ENCODE measurements at places on chromosomes 7 and 10. TPM values are rescaled to one million over a fixed set of nuclear protein-coding genes. Genes with fewer than 3 reads are reported as not detected.

Gene ANKRD30A
- not detected for total RNA-seq

Gene HECTD2
- 6.0 TPM for total RNA-seq

Gene ASAH2
- 2.2 TPM for total RNA-seq

Gene AKAP9
- 35.5 TPM for total RNA-seq

Gene CYP26A1
- total RNA-seq, result not detected

Gene PPP1R17
- total RNA-seq, result not detected

Gene SUN3
- not detected for total RNA-seq

Gene SCIN
- not detected for total RNA-seq

Gene ZNF488
- total RNA-seq, result 0.23 TPM

Gene KAZALD1
- 0.60 TPM for total RNA-seq

Gene CTAGE8
- 1.8 TPM for total RNA-seq

Gene ELN
- total RNA-seq, result not detected

Gene TRPV5
- total RNA-seq, result not detected

Gene SPRN
- not detected for total RNA-seq

Gene GLCCI1
- total RNA-seq, result 16.7 TPM

Gene PON3
- total RNA-seq, result 0.45 TPM

Gene UFSP1
- total RNA-seq, result 0.77 TPM

Gene OR6B1
- not detected for total RNA-seq

Gene GBX1
- total RNA-seq, result not detected

Gene KIAA1549
- 1.2 TPM for total RNA-seq

Gene FAM25A
- total RNA-seq, result not detected

Gene SPDYE8
- not detected for total RNA-seq

Gene VWC2
- not detected for total RNA-seq

Gene NPFFR1
- not detected for total RNA-seq

Gene ZNRF2
- 12.6 TPM for total RNA-seq

Gene ANK3
- total RNA-seq, result 53.7 TPM

Gene PPIF
- 144 TPM for total RNA-seq

Gene TBC1D12
- 0.82 TPM for total RNA-seq

Gene TMEM196
- not detected for total RNA-seq

Gene TMEM139
- total RNA-seq, result 1.3 TPM

Gene SH2D4B
- 0.14 TPM for total RNA-seq

Gene GNGT1
- total RNA-seq, result not detected

Gene DHX32
- 10.7 TPM for total RNA-seq

Gene PRKCQ
- total RNA-seq, result 48.4 TPM

Gene GRM8
- total RNA-seq, result not detected

Data from activated naive CD4-positive, alpha-beta T cell treated with anti-CD3 and anti-CD28 coated beads, Interleukin-2, amount 50 U/mL, for 72 hours (primary cell).